Chondrocyte (in vitro differentiated cells): ENCODE measurements at places on chromosomes 13 and 19.

- DNase-seq, result no peak
Observed at GRCh38 chr19:14940266-14940665, 1.0 kb upstream of the OR7C2 start.

GRCh38 chr19:28196101-28196500 is 1016.9 kb downstream of the UQCRFS1 start:
- no peak for DNase-seq

DNA sequence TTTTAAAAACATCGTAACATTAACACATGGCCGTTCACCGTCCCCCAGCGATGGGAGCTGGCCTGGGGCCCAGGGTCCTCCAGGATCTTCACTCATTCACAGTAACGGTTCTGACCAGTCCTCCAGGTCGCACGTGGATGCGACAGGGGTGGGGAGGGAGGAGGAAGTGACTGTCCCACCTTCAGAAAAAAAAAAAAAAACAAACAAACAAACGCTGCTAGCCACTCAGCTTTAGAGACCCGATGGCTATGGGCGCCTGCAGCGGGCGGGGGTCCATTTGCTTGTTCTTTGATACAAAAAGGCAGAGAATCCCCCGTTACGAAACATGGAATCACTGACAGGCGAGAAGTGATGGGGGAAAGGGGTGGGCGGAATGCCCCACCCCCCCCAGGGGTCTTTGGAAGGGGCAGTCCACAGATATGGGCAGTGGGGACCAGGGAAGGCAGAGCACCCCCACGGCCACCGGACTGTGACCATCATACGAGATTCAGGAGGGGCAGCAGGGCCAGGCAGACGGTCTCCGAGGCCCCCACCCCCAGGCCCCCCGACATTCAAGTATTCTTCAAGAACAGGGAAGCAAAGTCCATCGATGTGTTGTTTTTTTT is 13.3 kb downstream of the MKNK2 start:
- no peak for DNase-seq

DNA sequence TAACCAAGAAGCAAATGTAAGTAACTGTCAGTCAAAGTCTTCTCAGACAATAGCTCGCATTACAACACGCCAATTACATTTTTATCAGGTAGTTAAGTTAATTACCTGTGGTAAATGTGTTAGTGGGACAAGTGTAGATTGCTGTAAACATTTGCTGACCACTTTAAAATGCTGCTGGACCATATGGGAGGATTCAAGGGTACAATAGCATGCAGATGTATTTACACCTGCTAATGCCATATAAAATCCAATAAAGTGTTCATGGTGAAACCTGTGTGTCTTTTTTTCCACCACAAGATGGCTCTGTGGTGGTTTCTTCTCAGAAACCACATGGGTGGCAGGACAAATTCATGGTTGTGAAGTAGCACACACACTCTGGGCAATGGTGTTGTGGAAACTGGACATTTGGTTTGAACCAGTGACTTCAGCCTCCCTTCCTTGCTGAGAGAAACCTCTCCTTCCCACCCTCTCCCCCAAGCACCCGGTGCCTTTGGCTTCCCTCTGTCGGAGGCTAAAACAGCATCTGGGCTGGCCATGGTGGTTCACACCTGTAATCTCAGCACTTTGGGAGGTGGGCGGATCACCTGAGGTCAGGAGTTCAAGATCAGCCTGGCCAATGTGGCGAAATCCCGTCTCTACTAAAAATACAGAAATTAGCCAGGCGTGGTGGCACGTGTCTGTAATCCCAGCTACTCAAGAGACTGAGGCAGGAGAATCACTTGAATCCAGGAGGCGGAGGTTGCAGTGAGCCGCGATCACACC is 18.1 kb upstream of the GTF3A start:
- no peak for DNase-seq

DNA sequence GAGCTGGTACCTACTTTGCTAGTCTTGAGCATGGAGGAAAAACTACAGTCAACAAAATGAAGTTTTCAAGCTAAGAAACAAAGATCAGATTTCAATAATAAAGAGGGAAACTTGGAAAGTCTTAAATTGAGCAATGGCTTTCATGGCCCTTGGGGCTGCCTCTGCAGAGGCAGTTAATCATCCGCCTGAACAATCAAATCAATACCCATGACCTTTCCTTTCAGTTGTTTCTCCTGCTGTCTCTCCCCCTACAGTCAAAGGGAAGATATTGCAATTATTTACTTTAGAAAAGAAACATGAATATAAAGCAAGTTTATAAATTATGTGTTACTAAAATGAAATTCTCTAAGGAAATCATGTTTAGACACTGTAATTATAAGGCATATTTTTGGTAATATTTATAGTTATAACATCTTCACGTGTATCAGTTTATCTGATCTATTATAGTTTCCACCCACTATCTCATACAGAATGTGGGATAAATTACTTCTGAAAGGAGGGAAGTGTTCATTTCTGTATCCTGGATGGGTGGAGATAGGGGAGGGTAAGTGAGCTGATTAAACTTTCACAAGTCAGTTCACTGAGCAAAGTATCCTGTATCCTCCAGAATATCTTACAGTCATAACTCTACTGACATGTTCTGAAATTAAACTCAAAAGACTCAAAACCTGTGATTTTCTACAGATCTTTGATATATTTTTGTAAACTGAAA is 72.4 kb upstream of the TSC22D1 start:
- DNase-seq, result no peak

DNA sequence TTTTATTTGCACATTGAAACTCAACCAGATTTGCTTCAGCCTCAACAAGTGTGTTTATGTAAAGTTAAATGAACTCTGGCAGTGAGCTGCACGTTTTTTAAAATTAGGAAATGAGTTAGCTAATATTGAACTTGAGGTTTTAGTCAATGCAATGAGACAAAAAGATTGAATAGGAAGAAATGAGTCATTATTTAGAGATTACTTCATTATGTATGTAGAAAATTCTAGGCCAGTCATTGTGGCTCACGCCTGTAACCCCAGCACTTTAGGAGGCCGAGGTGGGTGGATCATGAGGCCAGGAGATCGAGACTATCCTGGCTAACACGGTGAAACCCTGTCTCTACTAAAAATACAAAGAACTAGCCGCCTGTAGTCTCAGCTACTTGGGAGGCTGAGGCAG is 22.8 kb upstream of the CD70 start:
- no peak for DNase-seq

DNA sequence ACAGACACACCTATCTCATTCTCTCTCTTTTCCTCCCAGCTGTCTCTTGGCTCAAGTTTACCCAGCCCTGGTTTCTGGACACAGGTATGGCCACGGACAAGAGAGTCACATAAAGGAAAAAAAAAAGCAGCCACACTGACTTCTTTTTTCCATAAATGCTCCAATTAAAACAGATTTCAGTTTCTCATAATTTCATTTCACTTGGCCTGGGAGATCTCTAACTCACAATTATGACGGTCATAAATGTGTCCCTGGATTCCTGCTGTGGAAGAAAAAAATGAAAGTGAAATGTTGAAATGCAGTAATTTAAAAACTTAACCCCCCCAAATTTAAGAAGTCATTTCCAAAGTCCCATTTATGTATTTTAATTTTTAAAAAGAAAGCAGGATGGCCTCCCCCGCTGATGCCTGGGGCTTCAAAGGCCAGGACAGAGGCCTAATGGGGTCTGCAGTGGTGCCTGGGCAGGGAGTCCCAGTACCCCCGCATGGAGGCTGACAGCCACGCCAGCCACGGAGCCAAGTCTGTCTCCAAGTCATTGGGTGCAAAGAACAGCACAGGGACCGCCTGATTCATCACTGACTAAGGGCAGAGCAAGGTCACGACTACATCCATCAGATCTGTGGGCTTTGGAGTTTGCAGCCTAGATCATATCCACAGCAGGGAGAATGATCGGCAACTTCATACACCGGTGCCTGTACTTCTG is 79.7 kb downstream of the TSHZ3 start:
- DNase-seq, result peak; percentile 53

DNA sequence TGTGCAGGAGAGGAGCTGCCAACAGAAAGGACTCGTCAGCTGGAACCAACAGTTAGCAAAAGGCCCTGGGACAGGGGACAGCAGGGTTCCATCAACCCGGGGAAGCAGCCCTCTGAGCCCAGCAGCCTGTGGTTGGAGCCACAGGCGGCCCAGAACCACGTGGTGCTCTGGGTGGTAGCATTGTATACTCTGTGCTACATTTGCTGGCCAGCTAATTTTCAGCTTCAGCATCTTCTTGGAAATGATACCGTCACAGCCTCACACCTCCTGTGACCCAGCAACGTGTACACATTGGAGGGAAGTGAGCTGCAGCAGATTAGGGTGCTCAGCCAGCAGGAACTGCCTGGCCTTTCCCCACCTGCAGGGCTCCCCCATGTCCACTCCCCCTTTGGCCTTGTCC is 13.1 kb upstream of the MTIF3 start:
- no peak for DNase-seq

DNA sequence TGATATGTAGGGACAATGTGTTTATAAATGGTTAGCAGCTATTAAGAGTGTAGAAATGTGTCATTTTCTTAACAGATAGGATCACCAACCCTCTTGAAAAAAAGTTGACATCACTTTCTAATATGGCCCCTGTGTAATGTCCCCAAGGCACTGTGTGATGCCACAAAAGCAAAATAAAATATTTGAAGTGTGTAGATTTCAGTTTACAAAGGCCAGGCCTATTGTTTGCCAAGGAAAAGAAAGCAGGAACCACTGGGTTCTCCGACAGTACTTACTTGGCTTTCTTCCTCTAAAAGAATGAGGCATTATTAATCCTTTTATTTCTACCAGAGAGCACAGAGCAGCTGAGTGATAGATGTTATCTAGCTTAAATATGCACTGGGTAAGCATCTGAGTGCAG is 10.5 kb upstream of the GJA3 start:
- DNase-seq, result no peak

DNA sequence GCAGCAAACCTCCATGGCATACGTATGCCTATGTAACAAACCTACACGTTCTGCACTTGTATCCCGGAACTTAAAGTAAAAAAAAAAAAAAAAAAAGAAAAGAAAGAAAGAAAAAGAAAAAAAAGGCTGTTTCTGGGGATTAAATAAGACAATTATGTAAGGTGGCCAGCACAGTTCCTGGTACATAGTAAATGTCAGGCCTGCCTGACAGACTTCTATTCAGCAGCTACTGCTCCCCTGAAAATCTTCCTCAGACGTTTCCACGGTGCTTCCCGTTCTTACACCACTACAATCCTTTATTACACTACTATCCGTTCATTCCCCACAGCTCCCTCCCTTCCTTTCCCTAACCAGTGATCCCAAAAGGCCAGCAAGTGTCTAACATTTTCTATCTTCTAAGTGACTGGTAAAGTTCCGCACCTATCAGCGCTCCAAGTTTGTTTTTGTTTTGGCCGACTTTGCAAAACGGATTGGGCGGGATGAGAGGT is 636 bp upstream of the RB1 start:
- no peak for DNase-seq

- no peak for DNase-seq
Observed at GRCh38 chr19:10142701-10143375, 23.1 kb upstream of the EIF3G start.

GRCh38 chr13:112957295-112957677 is 11.7 kb upstream of the MCF2L start:
- DNase-seq, result no peak

GRCh38 chr13:31011901-31012654 is 79.6 kb downstream of the TEX26 start:
- no peak for DNase-seq

GRCh38 chr19:45999653-46000121 is 4.4 kb downstream of the CCDC61 start:
- no peak for DNase-seq

GRCh38 chr19:56960959-56961543 is 120.5 kb upstream of the PEG3 start:
- DNase-seq, result no peak

DNA sequence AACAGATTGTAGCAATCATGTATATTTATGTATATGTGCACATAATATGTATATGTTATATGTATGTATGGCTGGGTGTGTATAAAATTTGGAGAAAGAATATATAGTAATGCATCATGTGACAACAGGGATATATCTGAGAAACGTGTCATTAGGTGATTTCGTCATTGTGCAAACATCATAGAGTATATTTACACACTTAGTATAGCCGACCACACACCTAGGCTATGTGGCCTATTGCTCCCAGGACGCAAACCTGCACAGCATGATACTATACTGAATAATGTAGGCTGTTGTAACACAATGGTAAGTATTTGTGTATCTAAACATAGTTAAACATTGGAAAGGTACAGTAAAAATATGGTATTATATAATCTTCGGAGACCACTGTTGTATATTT is 43.8 kb downstream of the ESD start:
- DNase-seq, result no peak

GRCh38 chr19:1582201-1582600 is 10.5 kb downstream of the MBD3 start:
- no peak for DNase-seq

GRCh38 chr19:39254531-39255345 is 6.1 kb upstream of the IFNL4 start:
- DNase-seq, result no peak

DNA sequence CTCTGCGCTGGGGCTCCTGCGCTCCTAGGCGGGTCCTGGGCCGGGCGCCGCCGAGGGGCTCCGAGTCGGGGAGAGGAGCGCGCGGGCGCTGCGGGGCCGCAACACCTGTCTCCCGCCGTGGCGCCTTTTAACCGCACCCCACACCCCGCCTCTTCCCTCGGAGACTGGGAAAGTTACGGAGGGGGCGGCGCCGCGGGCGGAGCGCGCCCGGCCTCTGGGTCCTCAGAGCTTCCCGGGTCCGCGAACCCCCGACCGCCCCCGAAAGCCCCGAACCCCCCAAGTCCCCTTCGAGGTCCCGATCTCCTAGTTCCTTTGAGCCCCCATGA is at the start of gene GJB2:
Gene GJB2, minus strand, starts transcription at position 103 of the 326 bp plus-strand sequence. CDS start 3,357 bp downstream, outside the sequence.
- DNase-seq, result no peak

DNA sequence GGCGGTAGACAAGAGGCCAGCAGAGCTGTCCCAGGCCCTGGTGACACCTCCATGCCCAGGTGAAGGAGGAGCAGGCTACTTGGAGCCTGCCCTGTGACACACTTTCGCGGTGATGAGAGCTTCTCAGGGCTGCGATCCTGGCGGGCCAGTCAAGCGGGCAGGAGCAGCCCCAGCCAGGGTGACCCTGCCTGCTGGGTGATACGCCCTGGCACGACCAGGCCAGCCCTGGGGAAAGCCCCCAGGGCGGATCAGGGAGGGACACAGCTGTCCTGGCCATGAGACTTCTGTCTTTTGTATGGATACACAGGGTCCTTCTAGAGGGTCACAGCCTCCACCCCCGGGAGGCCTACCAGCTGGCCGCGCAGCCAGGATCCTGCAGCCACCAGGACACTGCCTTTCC is 13.1 kb downstream of the DNM2 start:
- DNase-seq, result no peak

DNA sequence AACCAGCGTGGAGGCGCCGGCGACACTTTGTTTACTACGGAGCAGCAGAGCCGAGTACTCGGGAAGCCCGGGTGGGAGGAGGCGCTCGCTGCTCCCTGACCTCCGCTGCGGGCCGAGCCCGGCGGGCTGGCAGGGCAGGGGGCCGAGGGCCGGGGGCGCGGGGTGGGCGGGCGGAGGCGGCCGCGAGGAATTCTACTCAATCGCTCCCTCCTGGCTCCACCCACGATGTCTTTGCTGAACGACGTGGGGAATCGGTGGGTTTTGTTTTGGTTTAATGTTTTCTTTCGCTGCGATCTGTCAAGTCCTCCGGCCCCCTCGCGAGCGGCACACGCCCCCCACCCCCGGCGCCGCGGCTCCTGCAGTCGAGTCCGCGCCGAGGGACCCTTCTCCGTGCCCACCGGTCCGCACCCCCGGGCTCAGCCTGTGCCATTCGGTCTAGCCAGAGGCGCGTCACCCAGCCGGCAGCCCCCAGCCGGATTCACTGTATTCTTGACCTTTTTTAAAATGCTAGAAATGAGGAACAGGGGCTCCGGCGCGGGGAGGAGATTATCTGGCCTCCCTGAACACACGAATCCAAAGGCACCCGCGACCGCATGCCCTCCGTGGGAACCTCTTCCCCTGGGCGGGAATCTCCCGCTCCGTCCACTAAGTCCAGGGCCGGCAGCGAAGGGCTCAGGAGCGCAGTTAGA is 636 bp upstream of the FOXO1 start:
- DNase-seq, result no peak
